ENCODE measurements at places on chromosomes 12 and 14.

- DNase-seq: peak; percentile 95
Measured at GRCh38 chr12:12901158-12901791, 9.9 kb downstream of the GPRC5A start.

- DNase-seq: no peak
Measured at GRCh38 chr14:78618368-78618767, 448.2 kb downstream of the NRXN3 start.

- DNase-seq: no peak
Measured at GRCh38 chr12:117643971-117644370, 282.5 kb upstream of the NOS1 start.

GRCh38 chr12:82721726-82722125, 35.0 kb downstream of the TMTC2 start:
- DNase-seq: no peak

GRCh38 chr14:99261912-99262787, 9.8 kb downstream of the BCL11B start:
- no peak for DNase-seq

DNA sequence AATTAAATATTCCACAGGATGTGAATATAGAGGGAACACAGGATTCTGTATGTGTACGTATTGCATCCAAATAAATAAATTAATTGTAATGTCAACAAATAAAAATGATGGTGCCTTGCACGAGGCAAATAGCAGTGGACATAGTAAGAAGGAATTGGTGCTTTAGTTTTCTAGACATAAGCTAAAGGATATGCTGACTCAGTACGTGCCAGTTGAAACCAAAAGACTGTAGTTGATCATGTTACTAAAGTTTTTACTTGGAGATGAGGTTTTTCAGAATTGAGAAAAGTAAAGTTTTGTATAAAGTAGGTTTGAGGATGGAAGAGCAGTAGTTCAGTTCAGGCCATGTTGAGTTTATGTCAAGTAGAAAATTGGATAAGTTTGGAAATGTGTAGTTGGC, 807.2 kb downstream of the SLC16A7 start:
- DNase-seq: no peak

- DNase-seq: no peak
Measured at GRCh38 chr14:34692348-34692747, 22.0 kb downstream of the CFL2 start.

DNA sequence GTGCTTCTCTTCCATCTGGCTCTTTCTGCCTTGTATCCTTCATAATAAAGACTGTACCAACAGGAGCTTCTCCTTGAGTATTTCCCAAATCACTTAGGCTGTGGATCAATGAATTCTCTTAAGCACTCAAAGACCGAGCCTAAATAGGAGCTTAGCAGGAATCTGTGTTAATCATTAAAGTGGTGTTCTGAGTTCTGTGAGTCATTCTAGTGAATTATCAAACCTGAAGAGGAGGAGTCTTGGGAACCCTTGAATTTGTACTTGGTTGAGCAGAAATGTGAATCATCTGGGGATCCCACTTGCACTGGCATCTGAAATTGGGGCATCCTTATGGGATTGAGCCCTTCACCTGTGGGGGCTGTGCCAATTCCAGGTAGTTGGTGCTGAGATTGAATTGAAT, 946.2 kb downstream of the BCL11B start:
- DNase-seq: peak; percentile 92

GRCh38 chr14:103504991-103505565, 17.6 kb downstream of the CKB start:
- no peak for DNase-seq

DNA sequence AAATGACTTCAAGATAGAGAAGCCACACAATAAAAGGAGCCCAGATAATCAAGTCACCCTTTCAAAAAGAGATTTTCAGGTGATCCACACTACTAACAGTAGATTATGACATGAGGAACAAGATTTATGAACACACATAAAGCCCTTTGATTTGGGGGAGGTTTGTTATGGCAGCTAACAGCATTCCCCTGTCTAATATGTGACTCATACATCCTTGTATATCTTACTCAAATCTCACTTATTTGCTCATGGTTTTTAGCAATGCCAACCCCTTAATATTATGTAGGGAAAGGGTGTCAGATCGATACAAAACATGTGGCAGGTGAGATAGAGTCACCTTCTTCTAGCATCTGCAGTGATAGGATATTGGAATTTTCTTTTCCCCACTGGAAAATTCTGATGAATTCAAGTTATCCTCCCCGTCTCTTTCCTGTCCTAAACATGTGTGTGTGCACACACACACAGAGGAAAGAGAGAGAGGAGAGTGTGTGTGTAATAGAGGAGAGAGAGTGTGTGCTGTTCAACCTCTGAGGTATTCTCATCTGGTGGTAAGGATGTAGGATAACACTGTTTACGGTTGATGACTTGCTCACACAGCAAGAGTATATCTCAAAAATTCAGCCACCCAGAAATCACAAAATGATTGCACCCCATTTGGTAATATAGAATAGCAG, 319.9 kb downstream of the KCNC2 start:
- peak; percentile 42 for DNase-seq

DNA sequence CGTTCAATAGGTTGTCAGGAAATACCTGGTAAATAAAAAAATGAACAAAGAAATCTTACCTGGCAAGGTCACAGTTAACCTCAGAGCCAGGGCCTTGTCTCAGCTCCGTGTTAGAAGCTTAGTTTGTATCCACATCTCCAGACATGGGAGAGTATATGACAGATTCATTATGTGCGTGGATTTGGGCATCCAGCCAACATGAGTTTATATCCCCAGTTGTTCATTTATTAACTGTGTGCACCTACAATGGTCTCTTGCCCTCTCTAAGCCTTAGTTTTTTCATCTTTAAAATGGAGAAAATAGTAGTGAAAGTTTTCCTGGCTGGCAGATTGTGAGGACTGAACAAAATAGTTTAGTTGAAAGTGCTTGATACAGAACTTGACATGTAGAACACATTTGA, 437.8 kb downstream of the NPAS3 start:
- no peak for DNase-seq

- no peak for DNase-seq
Measured at GRCh38 chr14:104158827-104159798, 20.7 kb downstream of the KIF26A start.

DNA sequence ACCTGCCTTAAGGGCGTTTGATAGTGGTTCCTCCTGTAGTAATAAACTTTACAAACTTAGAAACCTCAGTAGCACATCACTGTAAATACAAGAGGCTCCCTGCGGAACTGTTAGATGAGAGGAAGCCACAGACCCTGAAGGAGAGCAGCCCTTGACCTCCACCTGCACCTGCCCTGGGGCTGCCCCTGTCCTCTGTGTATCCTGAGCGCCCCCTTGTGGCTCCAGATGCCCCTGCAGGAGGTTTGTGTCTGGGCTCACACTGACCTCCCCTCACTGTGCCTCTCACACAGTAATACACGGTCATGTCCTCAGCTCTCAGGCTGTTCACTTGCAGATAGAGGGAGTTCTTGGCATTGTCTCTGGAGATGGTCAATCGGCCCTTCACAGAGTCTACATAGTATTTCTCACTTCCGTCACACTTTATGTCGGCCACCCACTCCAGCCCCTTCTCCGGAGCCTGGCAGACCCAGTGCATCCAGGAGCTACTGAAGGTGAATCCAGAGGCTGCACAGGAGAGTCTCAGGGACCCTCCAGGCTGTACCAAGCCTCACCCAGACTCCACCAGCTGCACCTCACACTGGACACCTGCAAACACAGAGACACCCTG, 1059.8 kb downstream of the TMEM121 start:
- peak; percentile 25 for DNase-seq

DNA sequence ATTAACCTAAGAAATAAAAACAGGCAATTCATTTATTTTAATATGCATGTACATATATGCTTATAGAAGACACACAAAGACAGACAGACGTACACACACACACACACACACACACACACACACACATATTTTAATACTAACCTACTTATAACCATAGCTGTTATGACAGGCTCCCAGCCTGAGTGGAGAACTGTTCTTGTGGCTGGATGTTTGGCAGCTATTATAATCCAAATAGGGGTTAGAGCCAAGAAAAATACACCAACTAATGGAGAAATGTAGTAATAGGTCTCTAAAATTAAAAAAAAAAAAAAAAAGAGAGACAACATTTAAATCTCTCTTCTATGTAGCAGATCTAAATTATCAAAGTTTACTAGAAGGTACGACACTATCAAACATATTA, 91.8 kb downstream of the SLC41A2 start:
- no peak for DNase-seq

GRCh38 chr12:104974626-104975290, 11.4 kb upstream of the NOPCHAP1 start:
- DNase-seq: no peak

DNA sequence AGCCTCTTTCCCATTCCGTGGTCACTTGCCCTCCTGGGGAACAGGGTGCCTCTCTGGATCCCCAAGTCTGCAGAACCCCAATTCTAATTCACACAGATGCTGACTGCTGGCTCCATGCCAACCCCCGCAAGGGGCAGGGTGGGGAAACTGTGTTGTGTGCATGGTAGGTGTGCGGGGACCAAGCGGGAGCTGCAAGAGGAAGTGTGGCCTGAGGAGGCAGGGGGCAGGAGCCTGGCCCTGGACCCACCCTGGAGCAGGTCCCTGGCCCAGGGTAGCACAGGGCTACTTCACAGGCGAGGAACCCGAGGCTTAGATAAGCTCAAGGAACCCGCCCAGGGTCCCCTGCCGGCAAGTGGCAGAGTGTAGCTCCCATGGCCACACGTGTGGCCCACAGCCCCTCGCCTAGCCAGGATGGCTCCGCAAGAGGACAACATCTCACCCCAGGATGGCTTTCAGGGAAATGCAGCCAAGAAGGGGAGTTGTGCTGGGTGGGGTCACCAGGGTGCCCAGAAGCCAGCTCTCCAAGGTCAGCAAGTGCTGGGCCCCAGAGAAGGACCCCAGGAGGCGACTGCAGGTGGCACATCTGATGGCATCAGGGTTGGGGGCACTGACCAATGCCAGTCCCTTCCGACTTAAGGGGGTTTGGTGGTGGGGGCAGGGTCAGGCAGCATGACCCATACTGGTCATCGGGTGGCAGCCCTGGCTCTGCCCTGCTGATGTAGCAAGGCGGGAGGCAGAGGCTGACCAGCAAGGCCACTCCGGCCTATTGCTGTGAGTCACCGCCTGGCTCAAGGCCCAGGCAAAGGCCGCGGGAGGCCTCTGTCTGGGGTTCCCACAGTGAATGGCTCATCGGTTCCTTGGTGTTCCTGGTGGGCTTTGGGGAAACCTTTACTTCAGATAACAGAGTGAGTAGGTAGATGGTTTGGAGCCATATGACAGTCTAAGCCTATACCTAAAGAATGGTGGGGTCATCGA, 37.3 kb upstream of the EML1 start:
- DNase-seq: peak; percentile 92

DNA sequence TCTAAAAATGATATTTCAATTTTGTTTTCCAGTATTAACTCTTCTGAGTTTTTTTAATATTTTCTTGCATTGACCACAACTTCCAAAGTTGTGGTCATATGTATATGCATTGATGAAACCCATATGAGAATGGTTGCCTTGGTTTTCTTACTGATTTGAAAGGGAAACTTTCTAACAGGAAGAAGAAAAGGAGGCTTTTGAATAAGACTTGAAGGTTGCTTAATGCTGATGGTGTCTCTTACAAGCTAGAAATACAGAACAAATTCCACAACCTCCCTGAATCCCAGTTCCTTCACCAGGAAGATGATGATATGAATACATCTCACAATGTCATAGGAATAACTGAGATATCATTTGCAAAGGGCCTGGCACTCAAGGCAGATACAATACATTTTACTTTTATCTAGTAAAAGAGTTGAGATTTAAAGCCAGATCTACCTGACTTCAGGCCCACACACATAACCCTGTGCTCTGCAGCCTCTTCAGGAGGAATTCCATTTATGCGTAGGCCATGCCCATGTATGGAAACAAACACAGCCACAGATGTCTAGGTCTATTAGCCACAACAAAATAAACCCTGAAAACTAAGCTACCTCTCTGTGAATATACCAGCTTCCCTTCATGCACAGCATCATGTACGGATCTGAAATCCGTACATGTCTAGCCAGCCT, 165.4 kb upstream of the PLEKHG7 start:
- DNase-seq: no peak
